Keratinocyte (primary cell): ENCODE measurements at places on chromosomes 1 and 21.

DNA sequence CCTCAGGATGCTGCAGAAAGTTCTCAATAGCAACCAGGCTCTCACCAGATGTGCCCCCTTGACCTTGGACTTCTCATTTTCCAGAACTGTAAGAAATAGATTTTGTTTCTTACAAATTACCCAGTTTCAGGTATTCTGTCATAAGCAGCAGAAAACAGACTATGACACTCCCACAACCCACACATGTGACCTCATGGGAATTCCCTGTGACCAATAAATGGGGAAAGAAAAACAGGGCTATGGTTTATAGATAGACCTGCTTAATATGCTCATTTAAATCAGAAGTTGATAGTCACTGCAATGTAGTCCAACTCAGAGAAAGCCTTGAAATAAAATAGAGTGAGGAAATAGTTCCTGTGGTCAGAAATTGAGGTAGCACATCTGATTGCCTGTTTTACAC is 380.9 kb upstream of the PTBP2 start:
- no peak for DNase-seq

DNA sequence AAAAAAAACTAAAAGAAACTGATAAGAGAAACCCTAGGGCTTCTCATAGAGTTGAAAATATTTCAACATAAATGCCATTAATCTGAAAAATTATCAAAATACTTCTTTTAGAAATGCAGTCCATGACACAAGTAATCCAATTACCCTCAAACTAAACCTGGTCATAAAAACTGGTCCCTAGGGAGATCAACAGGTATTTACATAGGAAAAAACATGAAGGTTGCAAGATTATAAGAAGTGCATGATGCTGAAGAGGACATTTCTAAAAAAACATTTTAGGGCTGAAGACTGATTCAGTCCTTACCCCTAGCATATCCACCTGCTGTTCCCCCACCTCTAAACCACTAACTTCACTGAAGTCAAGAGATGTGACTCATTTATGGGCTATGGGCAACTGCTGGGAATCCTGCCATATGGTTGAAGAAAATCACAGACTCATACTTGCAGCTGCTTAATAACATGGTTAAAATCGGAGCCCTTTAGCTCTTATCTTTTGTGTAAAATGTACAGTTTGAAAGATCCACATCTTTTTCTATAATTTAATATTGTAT is 131.0 kb upstream of the RUNX1 start:
- DNase-seq, result no peak

- no peak for DNase-seq
Measured at GRCh38 chr1:186745531-186746146, 65.4 kb upstream of the PTGS2 start.

DNA sequence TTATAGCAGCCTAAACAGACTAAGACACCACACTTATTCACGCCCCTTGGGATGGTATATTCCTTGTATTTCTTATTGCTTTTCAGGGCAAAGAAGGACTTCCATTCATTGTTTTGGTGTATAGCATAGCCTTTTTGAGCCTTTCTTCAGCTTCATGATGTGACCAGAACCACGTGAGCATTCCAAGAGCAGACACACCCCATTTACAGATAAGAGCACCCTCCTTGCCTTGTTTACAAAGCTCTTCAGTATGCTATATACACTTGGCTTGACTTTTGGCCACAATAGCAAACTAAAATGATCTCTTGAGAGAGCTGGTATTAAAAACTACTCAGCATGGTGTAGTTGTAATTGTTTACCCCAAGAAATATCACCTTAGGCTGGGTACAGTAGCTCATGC is 78.7 kb downstream of the PIK3R3 start:
- DNase-seq, result no peak

DNA sequence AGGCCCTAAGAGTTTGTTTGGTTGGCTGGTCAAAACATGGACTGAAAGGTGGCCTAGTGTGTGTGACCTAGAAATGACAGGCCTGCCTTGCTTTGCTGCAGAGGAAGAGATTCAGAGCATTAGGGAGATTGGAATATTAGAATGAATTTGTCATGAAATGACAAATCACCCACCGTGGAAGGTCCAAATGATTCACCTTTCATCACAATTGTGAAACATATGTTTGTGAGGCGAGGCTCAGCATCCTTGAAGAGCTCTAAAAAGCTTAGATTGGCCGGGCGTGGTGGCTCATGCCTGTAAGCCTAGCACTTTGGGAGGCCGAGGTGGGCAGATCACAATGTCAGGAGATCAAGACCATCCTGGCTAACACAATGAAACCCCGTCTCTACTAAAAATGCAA is 5.5 kb downstream of the LCE1B start:
- DNase-seq, result no peak

DNA sequence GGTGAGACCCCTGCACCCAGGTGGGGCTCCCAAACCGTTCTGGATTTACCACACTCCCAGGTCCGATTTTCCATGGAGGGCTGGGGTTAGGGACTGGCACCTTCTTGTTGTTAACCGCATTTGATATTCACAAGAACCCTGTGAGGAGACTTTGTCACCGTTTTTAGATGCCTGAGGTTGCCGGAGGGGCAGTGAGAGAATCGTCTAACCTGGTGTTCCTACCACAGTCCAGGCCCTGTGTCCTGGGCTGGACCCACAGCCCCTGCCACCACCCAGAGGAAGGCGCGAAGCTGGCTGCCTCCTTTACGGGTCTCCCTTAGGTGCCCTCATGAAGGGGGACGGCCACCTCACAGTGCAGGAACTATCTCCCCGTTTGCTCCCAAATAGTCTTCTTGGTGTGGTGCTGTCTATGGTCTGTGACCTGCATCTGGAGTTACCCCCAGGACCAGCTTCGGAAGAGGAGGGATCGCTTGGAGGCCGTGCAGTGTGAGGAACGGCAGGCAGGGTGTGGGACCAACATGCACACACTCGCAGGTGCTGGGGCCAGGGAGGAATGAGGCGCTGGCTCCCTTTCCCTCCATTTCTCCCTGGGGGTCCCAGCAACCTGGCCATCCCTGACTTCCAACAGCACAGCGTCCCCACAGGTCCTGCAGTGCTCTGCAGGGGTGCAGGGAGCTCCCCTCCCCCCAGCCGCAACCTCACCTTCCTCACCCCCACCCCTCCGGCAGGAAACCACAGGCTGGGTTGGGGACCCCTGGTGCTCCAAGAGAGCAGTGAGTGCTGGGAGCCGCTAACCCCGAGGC is 7.0 kb downstream of the SIM2 start:
- no peak for DNase-seq

- DNase-seq, result no peak
Measured at GRCh38 chr21:36149788-36150711, 6.6 kb upstream of the DOP1B start.

- no peak for DNase-seq
Measured at GRCh38 chr1:111364690-111365089, 62.8 kb downstream of the OVGP1 start.

- DNase-seq, result no peak
Measured at GRCh38 chr1:35773711-35774110, 3.9 kb upstream of the CLSPN start.

- DNase-seq, result no peak
Measured at GRCh38 chr1:238955934-238956333, 430.4 kb upstream of the CHRM3 start.

DNA sequence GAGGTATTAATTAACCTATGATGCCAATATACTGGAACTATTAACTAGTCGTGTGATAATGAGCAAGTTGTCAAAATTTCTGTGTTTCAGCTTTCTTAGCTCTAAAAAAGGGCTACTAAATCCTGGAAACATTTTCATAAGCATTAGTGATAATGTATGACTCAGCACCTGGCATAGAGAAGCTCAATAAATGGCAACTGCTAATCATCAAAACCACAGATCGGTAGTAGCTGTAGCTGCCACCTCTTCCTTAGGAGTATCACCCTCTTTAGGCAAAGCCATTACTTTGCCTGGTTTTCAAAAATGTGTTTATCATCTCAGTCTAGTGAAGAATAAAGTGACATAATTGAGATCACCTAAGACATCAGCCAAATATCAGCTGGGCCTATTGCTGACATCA is 75.5 kb downstream of the TPR start:
- no peak for DNase-seq

DNA sequence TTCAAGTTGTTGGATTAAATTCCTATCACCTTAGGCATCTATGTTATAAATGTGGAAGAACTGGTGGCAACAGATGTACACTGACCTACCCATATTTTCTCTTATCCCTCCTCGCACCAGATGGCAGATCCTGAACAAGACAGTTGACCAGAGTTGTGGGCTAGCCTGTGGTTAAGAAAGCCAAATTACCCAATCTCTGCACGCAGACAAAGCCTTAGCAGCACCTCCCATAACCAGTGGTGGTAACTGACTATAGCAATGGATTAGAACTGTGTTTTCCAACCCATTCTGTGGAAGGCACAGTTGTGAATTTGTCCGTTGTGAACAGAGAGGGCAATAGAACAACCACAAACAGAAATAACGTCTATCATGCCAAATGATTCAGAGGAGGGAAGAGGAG is 20.6 kb downstream of the ABCB10 start:
- DNase-seq, result no peak

- DNase-seq, result no peak
Measured at GRCh38 chr1:45660336-45660735, 26.0 kb downstream of the GPBP1L1 start.

GRCh38 chr1:30965924-30966599 is 57.5 kb upstream of the SDC3 start:
- no peak for DNase-seq

DNA sequence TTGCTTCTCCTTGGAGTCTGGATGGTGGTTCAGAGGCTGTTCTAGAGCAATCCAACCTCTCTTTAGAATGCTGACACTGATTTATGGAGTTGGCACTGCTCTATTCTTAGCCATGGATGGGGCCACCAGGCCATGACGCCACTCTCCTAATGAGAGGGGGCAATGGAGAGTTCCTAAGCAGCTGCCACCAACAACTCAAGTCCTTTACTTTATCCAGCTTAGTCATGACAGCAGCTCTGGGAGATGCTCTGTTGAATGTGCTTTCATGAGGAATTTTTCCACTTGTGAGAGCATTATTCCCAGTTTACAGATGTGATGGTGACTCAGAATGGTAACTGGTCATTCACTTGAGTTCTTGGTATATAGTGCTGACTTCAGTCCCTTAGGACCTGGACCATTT is 366.3 kb downstream of the HHAT start:
- DNase-seq, result no peak

- no peak for DNase-seq
Measured at GRCh38 chr21:28247454-28248020, 745.1 kb downstream of the LTN1 start.

GRCh38 chr1:85898861-85899260 is 190.6 kb upstream of the ZNHIT6 start:
- no peak for DNase-seq

GRCh38 chr1:203476216-203476814 is 709 bp downstream of the PRELP start:
- DNase-seq, result no peak

DNA sequence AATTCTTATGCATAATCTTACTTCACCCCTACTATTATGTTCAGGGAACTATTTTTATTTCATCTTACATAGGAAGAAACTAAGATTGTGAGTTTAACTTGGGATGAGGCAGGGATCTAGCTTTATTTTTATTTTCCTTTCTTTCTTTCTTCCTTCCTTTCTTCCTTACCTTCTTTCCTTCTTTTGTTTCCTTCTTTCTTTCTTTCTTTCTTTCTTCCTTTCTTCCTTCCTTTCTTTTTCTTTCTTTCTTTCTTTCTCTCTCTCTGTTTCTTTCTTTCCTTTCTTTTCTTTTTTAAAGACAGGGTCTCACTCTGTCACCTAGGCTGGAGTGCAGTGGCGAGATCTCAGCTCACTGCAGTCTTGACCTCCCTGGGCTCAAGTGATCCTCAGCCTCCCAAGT is 28.9 kb downstream of the NEK2 start:
- no peak for DNase-seq

DNA sequence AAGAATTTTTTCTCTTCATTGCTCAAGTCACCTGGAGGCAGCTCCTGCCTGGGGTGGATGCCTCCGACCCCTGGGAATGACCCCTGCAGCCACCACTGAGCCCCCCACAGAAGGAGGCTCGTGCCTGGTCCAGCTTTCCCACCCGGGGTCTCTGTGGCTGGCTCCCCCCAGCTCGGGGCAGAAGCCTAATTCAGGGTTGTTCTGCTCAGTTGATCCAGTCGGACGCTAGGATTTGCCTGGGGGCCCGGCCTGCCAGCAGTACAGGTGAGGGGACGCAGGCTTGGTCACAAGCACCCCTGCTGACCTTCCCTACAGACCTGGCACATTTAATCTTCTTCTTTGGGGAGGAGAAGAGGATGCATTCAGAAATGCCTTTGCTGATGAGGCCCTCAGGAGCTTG is 53.6 kb upstream of the POFUT2 start:
- DNase-seq, result no peak

DNA sequence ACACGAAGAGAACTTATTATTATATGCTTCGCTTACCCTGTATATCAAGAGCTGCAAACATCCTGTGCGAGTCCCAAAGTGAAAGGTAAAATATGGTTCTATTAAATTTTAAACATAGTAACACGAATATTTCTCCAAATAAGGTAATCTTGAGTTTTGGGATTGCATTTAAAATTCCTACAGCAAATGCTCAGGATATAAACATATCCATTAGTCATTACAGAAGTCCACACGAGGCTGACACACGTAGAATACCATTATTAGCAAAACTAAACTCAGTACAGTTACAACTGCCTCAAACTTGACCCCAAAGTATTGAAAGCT is 282 bp upstream of the LYPLAL1 start:
- no peak for DNase-seq

- no peak for DNase-seq
Measured at GRCh38 chr1:168945870-168946269, 160.6 kb upstream of the ATP1B1 start.

GRCh38 chr1:12152113-12152891 is 14.5 kb upstream of the TNFRSF1B start:
- no peak for DNase-seq

DNA sequence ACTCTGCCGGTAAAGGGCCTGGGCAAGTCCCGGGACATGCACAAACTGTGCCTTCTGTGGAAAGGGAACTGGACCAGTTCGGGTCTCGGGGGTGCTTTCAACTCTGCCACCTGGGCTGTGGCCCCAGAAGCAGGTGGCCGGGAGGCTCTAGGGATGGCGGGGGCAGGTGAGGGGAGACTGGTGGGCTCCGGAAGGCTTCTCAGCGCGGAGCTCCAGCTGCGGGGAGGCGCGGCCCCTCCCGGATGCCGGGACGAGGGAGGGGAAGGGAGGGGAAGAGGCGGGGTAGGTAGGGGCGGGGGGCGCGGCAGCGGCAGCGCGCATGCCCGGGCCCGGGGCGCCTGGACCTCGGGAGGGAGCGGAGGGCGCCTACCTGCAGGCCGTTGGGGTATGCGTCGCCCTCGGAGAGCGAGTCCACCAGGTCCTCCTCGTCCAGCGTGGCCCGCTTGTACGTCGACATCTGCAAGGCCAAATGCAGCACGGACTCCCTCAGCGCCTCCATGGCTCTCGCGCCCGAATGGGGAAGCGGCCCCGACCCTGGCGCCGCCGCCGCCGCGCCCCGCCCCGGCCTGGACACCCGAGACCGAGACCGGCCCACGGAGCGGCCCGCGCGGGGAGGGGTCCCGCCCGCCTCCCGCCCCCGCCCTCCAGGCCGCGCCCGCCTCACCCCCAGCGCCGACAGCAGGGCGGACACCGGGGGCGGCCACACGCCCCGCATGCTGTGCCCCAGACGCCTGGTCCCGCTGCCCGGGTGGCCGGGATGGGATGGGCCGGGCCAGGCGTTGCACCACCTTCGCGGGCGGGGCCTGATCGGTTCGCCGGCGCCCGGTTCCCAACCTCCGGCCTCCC is at the start of gene ECE1:
TSS of gene ECE1 (minus strand) at position 764 of the 846 bp plus-strand sequence. CDS start at position 715, 49 bp downstream.
- DNase-seq, result no peak
